ENCODE measurements at places on chromosomes 12 and 14.

GRCh38 chr14:99687284-99688209 is 3.4 kb downstream of the CYP46A1 start:
- no peak for DNase-seq

- no peak for DNase-seq
These were observed 1885.8 kb upstream of the SEL1L start for GRCh38 chr14:83419420-83419819.

- no peak for DNase-seq
These were observed 20.5 kb upstream of the SLC24A4 start for GRCh38 chr14:92302481-92302880.

DNA sequence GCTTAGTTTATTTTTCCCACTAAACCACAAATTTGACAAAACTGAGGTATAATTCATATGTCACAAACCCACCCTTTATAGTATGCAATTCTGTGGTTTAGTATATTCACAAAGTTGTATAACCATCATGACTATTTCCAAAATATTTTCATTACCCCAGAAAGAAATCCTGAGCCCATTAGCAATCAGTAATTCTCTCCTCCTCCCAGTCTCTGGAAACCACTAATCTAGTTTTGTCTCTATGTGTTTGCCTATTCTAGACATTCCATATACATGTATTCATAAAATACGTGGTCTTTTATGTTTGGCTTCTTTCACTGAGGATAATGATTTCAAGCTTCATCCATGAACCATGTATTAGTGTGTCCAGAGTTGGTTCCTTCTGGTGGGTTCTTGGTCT is 267.6 kb downstream of the AEBP2 start:
- no peak for DNase-seq

- no peak for DNase-seq
These were observed 133.8 kb downstream of the ITPR2 start for GRCh38 chr12:26699237-26699636.

- DNase-seq, result no peak
These were observed 890.8 kb upstream of the USP15 start for GRCh38 chr12:61369241-61369910.

DNA sequence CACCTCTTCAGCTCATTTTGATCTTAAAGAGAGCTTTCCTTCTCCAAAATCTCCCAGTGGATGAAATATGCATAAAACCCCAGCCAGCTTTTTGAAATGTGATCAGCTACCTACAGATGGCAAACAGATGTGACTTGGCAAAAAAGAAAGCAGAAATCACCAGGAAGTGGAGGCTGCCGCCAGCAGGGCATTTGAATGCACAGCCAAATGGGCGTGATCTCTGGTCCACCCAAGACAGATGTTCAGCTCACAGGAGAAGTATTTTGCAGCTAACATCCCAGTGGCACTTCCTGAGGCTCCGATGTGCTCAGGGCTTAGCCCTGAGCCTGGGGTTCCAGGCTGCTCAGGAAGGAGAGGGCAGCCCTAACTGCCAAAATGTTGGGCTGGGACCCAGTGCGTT is 78.3 kb downstream of the LGMN start:
- no peak for DNase-seq

DNA sequence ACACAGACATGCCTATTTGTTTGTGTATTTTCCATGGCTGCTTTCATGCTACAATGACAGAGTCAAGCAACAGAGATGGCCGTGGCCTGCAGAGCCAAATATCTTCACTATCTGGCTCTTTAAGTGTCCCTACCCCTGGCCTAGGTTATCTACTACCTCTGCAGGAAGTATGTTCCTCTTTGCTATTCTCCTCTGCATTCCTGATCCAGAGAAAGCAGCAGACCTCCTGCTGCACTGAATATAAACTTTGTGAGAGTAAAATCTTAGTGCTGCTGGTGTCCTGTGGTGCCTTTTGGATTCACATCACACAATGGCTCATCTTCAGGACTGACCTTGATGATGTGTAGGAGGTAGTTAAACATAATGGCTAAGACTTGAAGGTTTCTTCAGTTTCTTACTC is 233.4 kb downstream of the IPO8 start:
- no peak for DNase-seq

DNA sequence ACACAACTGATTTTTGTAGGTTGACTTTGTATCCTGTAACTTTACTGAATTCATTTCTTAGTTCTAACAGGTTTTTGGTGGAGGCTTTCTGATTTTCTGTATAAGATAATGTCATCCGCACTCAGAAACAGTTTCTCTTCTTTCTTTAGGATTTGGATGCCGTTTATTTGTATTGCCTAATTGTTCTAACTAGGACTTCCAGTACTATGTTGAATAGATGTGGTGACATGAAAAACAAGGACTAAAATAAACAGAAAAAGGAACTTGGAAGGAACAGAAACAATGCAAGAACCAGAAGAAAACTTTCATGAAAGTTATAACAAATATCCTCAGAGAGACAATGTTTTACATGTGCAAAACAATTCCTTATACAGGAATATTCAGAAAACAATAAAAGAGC is 100.3 kb downstream of the GTF2A1 start:
- DNase-seq, result no peak

DNA sequence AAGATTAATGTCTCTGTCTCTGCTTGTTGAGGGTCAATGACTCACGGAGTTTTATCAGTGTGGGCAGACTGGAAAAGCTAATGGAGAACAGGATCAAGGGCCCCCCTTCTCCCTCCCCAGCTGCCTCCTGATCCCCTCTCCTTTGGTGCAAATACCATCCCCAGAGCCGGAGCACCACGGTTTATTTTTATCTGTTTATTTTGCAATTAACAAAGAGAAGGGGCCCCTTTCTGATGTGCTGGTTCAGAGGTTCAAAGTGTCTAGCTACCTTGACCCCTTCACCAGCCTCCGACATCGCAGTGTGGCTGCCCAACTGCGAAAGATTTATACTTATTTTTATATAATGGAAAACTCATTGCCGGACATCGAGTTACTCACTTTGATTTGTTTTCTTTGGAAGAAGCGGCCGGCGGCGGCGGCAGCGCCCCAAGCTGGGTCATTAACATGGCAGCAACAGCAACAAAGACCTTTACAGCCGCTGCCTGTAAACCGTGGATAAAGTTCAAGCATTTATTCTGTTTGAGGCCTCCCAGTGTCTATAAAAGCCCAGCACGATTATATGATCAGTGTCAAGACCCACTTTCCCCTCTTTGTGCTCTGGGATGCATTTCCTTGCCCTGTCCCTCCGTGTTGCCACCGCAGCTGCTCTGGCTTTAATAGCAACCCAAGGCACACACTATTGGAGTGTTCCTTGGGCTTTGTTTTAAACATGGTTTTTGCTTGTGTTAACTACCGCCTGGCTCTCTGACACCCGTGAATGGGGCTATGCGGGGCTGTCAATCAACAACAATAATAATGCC is 47.4 kb upstream of the PARP11 start:
- no peak for DNase-seq

- DNase-seq, result peak; percentile 47
These were observed 13.2 kb upstream of the ARF6 start for GRCh38 chr14:49879646-49880204.

GRCh38 chr14:67719866-67720265 is 18.2 kb downstream of the RDH12 start:
- DNase-seq, result no peak

- DNase-seq, result no peak
These were observed 24.5 kb downstream of the MMP17 start for GRCh38 chr12:131852551-131853299.

DNA sequence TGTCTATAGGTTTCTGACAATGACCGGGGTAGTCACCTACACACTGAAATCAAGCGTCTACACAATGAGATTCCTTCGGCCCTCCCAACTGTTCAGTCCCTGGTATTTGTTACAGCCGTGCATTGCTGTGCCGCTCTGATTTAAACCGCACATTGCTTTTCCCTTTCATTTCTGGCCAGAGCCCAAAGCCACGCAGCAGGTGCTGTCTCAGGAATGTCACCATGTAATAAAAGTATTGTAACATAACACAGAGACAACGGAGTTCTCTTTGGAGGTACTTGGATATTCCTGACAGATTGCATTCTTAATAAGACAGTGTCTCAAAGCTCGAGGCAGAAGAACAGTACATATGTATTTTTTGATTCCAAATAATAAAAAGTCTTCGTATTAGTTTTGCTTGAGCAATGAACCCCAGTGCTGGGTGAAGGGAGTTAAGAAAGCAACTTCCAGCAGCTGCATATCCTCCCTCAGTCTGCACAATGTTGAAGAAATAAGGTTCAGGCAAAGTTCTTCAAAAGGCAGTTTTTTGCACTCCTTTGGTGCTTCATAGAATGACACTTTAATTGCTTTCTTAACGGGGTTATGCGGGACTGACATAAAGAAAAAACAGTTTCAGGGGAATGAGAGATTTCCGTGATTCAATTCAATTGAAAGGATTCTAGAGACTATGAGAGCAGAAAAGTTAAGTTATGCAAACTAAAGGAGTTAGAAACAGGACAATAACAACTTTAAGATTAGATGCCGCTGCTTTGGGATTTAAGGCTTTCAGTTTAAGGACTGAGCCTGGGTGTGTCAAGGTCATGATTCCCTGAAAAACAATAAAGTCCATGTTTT is 288.7 kb upstream of the FLRT2 start:
- DNase-seq, result no peak

DNA sequence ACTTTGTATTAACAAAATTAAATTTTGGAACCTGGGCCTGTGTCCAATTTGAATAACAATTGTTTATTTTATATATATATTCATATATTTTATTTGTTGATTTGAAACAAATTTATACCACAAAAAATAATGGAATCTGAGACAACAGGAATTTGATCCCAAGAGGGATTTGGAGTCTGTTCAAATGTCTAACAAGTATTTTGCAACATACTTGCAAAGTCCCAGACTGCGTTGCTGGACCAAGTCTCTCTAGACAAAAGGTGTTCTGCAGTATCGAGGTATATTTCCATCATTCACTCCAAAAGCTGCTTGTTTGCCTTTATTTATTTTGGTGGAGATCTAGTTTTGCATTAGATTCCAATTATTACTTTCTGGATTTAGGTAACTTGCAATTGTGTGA is 68.7 kb upstream of the PTPRR start:
- no peak for DNase-seq

DNA sequence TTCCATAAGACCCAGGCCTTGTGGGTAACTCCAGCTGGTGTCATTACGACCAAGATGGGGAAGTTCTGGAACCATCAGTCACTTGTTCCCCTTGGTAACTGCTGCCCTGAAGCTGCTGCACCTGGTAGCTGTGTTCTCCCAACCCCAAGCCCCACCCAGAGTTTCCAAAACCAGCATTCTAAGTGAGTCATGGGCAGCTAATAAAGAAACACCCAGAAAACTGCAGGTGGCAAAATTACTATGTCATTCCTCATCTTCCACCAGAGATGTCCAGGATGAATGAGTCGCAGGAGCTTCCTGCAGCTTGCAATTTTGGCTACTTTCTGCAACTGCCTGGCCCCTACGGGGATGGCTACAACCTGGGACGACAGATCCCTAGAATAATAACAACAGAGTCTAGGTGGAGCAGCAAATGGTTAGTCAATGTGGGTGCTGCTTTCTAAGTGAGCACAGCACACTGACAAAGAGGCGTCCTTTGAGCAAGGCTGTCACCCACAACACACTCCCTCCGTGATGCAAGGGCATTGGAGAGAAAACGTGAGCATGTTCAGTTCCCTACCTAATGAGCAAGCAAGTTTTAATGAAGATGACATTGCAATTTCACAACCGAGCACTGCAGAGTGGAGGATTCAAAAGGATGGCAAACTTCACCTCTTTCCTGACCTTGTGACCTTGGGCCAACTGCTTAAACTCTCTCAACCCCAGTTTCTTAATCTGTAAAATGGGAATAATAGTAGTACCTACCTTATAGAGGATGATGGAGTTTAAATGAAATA is 301.4 kb upstream of the NOS1 start:
- DNase-seq, result no peak

GRCh38 chr12:109765446-109765810 is 51.8 kb downstream of the FAM222A start:
- no peak for DNase-seq

DNA sequence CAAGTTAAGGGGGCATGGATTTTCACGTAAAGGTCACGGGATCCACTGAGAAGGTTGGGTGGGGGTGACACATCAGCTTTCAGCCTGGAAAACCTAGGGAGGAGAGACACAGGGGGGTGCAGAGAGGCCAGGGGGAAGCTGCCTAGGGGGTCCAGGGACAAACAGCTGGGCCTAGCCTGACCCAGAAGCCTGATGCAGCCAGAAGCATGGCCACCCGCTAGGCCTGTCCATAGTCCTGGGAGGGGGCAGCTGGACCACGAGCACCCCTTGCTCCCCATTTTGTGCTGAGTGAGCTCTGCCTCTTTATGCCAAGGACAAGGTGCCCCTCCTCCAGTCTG is 322.7 kb upstream of the RTL1 start:
- DNase-seq, result no peak

DNA sequence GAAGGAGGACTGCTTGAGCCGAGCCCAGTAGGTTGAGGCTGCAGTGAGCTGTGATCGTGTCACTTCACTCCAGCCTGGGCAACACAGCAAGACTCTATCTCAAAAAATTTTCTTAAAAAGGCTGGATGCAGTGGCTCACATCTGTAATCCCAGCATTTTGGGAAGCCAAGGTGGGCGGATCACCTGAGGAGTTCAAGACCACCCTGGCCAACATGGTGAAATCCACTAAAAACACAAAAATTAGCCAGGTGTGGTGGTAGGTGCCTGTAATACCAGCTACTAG is 17.1 kb upstream of the MDM2 start:
- DNase-seq, result no peak

DNA sequence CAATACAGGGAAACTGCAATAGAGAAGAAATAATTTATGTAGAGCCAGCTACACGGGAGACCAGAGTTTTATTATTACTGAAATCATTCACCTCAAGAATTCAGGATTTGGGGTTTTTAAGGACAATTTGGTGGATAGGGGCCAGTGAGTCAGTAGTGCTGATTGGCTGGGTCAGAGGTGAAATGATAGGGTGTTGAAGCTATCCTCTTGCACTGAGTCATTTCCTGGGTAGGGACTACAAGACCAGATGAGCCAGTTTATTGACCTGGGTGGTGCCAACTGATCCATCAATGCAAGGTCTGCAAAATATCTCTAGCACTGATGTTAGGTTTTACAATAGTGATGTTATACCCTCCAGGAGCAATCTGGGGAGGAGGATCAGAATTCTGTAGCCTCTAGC is 486.3 kb downstream of the LRIG3 start:
- DNase-seq, result no peak

- DNase-seq, result no peak
These were observed 76.3 kb downstream of the PHLDA1 start for GRCh38 chr12:75955251-75955650.

DNA sequence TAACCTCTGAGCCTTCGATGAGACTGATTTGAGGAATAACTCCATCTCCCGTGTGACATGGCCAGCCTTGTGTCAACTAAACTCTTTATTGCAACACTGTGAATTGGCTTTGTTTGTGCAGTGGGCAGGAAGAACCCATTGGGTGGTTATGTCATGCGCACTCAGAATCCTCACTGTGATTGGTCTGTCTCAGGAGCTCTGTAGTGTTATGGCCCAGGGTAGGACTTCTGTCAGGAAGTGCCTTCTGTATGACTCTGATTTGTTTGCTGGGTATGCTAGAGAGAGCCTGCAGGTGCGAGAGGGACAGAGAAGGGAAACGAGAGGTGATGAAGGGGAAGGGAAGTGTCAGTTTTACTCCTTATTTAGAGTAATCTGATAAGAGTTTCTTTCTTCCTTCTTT is 71.5 kb upstream of the DCD start:
- DNase-seq, result no peak

GRCh38 chr14:99354166-99354875 is 82.3 kb upstream of the BCL11B start:
- no peak for DNase-seq

- no peak for DNase-seq
These were observed 84.3 kb downstream of the ETNK1 start for GRCh38 chr12:22709292-22709691.

All from T-cell (primary cell).